Naive thymus-derived CD4-positive, alpha-beta T cell (primary cell): ENCODE measurements at places on chromosomes 5 and 9. TPM values are rescaled to one million over a fixed set of nuclear protein-coding genes. Genes with fewer than 3 reads are reported as not detected.

DNA sequence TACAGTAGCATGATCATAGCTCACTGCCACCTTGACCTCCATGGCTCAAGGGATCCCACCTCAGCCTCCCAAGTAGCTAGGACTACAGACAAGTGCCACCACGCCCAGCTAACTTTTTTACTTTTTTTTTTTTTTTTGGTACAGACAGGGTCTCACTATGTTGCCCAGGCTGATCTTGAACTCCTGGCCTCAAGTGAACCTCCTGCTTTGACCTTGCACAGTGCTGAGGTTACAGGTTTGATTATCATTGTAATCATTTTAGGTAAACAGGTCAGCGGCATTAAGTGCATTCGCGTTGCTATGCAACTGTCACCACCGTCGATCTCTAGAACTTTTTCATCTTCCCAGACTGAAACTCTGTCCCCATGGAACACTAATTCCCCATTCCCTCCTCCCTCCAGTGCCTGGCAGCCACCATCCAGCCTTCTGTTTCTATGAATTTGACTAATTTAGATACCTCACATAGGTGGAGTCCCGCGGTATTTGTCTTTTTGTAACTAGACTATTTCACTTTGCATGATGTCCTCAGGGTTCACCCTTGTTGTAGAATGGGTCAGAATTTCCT, 5.8 kb upstream of the CARD19 start:
- no peak for DNase-seq

The PCDHGB3 gene
- total RNA-seq, result 0.24 TPM

GRCh38 chr9:133440874-133441273, 18.7 kb downstream of the ADAMTS13 start:
- no peak for DNase-seq

The SPATA31A7 gene
- not detected for total RNA-seq

DNA sequence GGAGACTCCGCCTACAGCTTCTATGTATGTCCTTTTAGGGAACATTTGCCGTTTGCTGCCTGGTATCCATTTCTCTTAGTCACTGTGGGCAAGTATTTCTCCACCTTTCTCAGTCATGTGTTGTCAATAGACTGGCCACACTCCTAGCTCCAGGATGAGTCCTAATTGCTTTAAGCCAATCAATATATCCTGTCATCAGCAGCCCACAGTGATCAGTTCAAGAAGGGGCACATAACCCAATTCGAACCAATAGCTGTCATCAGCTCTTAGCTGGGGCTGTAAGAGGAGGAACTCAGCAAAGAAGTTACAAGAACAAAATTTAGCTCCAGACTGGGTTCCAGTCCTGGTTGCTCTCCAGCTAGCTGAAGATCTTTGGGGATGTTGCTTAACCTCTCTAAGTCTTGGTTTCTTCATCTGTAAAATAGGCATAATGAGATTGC, 70.7 kb upstream of the MAN2A1 start:
- DNase-seq, result no peak

GRCh38 chr5:159727167-159727566, 189.1 kb upstream of the ADRA1B start:
- no peak for DNase-seq

DNA sequence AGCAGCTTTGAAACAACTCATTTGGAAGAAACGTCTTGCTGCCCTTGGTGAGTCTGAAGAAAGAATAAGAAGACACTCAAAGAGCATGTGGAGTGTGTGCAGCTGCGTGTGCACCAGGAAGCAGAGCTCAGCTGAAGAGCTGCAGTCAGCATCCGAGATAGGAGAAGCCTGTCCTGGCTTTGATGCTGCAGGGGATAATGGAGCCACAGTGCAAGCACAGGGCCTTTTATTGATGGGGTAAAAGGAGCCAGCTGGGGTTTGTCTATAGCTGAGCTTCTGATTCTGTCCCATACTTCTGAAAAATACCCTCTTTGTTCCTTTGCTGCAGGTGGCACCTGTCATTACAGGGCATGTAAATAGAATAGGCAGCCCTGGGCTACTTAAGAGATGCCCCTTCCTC, 375.7 kb upstream of the ZNF462 start:
- no peak for DNase-seq

DNA sequence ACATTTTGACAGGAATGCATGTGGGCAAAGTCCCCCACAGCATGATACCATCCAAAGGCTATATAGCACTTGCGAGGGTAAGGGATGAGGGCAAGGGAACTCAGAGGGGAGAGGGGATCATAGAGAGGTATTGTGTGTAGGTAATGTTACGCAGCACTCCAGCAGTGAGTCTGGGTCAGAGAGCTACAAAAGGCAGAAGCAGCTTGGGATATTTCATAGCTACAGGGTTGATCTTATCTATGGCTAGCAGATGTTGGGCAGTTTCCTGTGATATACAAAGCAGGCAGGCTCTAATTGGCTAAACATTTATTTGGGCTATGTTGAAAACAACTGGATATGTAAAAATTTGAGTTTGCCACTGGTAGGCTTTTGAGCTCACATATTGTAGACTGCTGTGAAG, 17.8 kb upstream of the SLCO4C1 start:
- no peak for DNase-seq

The PLAA gene
- total RNA-seq, result 24.3 TPM

The SUSD3 gene
- 64.8 TPM for total RNA-seq

The TEX48 gene
- total RNA-seq, result not detected

DNA sequence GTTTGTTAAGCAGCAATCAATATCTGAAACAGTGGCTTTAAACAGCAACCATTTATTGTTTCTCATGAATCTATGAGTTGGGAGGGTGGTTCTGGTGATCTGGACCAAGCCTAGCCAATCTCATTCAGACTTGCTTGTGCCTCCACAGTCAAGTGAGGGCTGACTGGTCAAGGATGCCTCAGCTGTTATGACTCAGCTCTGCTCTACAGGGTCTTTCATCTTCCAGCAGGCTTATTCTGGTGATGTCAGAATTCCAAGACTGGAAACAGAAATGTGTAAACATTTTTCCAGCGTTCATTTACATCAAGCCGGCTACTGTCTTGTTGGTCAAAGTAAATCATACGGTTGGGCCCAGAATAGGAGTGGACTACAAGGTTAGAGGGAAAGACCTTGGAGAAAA, 2.5 kb upstream of the PIP5K1B start:
- no peak for DNase-seq

DNA sequence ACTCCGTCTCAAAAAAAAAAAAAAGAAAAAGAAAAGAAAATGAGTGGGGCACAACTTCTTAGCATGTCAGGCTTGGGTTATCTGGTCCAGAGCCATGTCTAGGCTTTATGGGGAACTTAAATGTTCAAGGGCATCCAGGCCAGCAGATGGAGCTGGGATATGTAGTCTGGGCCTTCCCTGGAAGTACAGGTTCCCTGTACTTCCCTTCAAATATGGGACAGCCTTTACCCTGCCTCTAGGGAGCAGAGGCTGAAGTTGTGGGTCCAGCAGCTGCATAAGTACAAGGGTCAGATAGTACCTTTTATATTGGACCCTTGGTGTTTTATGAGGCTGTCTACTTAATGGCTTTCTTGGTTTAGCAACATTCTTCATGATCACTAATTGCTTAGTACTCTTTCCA, 42.1 kb downstream of the FAF2 start:
- DNase-seq, result no peak

The GARNL3 gene
- total RNA-seq, result 4.1 TPM

The AQP7 gene
- total RNA-seq, result 0.61 TPM

DNA sequence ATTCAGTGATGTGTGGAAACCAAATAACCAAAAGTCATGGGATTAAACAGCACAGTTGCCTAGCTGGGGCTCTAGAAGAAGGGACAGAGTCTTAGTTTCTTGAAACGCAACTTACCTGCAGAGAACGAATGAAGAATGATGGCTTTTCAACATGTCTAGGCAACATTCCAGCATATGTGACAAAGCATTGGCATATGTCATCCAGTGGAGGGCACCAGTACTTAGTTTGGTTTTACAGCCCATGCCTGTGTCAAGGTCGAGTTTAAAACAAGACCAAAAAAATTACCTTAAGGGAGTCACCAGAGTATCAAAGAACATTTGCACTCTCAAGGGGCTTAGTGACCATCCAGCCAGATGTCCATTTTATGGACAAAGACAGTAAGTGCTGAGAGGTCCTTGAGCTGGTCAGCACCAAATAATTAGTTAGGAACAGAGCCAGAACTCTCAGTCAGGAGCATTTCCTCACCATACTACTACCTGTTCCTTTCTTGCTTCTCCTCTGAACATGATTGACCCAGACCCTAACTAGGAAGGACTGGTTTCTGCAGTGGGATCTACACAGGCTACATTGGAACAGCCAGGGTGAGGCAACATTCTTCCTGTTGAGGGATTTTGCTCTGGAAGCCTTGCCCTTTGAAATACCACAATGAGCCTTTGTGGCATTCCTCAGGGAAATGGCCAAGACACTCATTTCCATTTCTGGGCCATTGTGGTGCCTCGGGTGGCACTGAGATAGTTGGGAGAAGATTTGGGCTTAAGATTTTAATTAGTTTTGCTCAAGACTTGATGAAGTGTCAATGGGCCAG, 75.4 kb upstream of the ANKH start:
- DNase-seq, result peak; percentile 43

GRCh38 chr5:58501778-58502417, 10.7 kb downstream of the GAPT start:
- DNase-seq, result no peak

DNA sequence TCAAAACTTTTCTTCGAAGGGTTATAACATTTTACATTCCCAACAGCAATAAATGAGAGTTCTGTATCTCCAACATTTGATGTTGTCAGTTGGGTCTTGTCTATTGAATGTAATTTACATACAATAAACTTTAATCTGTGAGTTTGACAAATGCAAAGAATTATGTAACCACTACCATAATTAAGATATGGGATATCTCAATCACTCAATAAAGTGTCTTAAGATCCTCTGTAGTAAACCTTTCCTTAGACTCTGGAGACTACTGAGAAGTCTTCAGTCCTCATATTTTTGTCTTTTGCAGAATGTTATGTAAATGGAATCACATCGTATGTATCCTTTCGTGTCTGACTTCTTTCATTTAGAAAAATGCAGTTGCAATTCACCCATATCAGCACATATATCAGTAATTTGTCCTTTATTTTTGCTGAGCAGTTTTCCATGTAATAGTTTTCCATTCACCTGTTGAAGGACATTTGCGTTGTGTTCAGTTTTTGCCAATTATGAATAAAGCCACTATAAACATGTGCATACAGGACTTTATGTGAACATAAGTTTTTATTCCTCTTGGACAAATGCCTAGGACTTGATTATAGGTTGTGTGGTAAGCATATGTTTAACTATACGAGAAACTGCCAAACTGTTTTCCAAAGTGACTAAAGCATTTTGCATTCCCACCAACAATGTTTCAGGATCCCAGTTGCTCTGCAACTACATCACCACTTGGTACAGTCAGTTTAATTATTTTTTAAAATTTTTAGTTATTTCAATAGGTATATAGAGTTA, 784.6 kb upstream of the ZNF608 start:
- no peak for DNase-seq

DNA sequence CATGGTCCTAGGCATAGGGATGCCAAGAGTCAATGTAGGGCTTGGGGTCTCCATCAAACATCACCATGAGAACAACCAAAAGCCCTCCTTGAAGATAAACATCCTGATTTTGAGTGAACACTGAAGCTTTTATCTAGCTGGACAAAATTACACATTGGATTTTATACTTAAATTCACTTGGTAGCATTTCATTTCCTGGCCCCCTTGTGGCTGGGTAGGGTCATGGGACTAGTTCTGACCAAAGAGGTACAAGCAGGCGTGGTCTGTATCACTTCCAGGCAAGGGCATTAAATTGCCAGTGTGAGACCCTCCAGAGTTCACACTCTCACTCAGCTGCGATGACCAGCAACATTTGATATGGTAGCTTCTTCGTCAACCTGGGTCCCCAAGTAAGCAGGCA, 320.3 kb downstream of the ACTL7B start:
- DNase-seq, result no peak

The CCL27 gene
- total RNA-seq, result not detected in 2 replicates

GRCh38 chr9:130824079-130824478, 11.0 kb upstream of the ABL1 start:
- no peak for DNase-seq

DNA sequence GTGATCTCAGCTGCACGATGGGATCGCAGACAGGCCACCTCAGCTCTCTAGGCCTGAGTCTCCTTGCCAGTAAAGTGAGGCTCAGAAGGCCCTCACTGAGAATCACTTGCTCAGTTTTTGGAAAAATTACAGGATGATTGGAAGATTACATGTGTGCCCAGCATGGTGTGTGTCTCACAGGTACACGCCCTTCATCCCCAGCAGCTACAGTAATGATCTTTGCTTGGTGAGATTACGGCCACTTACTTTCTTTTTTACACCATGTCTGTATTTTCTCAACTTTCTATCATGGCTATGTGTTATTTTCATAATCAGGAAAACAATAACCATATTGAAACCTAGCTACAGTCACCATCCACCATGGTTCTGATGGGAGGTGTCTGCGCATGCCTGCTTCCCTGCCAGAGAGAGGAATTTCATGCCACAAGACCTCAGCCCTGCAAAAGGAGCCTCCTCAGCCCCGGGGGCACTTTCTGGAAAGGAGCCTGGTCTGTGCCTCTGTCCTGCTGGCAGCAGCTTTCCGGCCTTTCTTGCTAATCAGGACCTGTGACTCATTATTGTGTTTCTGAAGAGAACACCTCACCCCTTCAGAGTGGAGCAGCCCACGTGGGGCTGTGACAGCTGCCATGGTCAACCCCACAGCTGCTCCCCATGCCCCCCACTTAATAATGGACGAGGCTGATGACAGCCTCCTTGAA, 64.2 kb upstream of the OLFM1 start:
- DNase-seq, result no peak

The CDH9 gene
- total RNA-seq, result not detected

DNA sequence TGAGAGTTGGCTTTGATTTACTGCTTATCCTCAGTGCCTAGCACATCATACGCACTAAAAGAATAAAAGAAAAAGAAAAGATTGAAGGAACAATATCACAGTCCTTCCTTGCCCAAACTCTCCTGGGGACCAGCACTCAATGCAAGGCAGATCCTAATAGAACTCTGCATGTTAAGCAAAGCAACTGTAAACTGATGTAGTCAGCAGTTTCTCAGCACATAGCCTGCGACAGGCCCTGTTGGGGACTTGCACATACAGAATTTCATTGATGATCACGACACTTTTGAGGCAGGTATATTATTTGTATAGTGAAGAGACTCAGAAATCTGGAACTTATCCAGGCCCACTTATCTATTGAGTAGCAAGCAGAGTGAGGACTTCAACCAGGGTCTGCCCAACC, 15.4 kb downstream of the NIPAL4 start:
- no peak for DNase-seq

The TRAF1 gene
- total RNA-seq, result 70.1 TPM

DNA sequence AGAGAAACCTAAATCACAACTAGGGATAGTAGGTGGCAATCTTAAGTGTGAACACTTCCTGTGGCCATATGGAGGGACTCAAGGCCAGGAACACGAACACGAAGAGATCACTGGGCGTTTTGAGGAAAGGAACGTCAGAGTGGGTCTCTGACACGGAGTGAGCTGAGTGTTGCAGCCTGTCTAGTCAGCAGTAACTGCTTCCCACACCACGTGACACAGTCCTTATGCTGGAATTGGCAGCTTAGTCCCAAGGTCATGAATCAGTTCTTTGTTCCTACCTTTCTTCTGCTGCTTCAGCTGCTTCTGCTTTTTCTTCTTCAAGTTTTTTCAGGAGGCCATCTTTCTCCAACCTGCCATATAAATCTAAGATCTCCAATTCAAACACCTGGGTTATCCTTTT, 18.2 kb downstream of the SPACA9 start:
- no peak for DNase-seq

- DNase-seq, result no peak
Measured at GRCh38 chr5:33474004-33474403, 33.2 kb downstream of the TARS1 start.

- no peak for DNase-seq
Measured at GRCh38 chr5:150162142-150162513, 4.5 kb upstream of the CDX1 start.
